ENCODE measurements at places on chromosomes 1 and 21. TPM values are rescaled to one million over a fixed set of nuclear protein-coding genes. Genes with fewer than 3 reads are reported as not detected.

Gene C2CD4D
- 0.22 TPM for total RNA-seq

Gene FCN3
- total RNA-seq: not detected

Gene HAO2
- not detected for total RNA-seq

Gene OR14K1
- total RNA-seq: not detected

GRCh38 chr1:29626726-29627125 is 390.4 kb downstream of the PTPRU start:
- no peak for DNase-seq
- H3K4me3 ChIP-seq: no peak overlapping the region
- H3K36me3 ChIP-seq: no peaks in the 10 kb centered on the region
- H3K27ac ChIP-seq: no peak overlapping the region
- H3K27me3 ChIP-seq: peaks cover 2% of the 10 kb centered on the region

GRCh38 chr1:119797606-119798005 is 13.7 kb downstream of the REG4 start:
- H3K27ac ChIP-seq: no peak overlapping the region
- peaks cover 2% of the 10 kb centered on the region for H3K27me3 ChIP-seq
- H3K4me3 ChIP-seq: no peak overlapping the region
- H3K4me1 ChIP-seq: no peaks in the 10 kb centered on the region
- no peak for DNase-seq

DNA sequence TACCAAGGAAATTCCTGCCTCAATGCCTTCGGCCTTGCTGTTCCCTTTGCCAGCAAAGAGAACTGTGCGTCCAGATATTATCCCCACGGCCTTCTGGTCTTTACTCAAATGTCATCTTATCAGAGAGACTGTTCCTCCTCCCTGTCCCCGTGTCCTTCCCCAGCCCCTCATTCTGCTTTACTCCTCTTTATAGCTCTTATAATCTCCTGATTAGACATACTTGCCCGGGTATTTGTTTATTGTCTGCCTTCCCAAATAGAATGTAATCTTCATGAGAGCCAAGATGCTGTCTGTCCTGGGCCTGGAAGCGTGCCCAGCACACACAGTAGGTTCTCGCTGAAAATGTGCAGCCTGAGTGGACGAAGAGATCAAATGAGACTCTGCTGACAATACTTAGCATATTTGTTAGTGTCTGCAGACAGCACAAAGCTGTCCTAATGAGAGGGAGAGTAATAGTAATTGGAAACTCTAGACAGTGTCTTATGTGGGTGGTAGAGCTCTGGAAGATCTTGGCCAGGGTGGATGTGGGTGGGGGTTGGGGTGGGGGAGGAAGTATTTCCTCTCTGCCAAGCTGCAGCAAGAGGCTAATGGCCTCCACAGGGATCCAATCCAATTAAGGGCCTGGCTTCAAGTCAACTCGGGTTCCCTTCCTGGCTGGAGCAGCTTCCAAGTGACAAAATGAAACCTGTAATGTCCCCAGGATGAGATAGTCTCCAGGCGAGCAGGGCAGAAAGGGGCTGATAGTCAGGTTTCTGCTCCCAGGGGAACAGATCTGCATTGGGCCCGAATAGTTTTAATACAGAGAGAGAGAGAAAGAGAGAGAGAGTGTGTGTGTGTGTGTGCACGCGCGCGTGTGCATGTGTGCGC is 9.5 kb upstream of the CLIC4 start:
- no peak overlapping the region for H3K27ac ChIP-seq
- DNase-seq: peak; percentile 58
- H3K4me1 ChIP-seq: peaks cover 14% of the 10 kb centered on the region
- no peaks in the 10 kb centered on the region for H3K27me3 ChIP-seq
- H3K36me3 ChIP-seq: no peaks in the 10 kb centered on the region

DNA sequence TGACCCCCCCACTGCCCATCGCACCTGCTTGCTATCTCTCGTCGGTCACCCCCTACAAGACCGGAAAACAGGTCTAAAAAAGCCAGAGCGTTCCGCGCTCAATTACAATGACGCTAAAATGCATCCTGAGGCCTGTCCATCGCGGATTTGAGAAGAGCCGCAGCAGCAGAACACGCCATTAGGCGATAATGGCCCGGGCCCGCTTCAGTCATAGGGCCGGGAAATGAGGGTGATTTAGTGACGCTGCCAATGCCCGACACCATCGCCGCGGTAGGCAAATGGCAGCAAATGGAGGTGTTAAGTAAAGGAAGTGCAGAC is 64.1 kb upstream of the SSX2IP start:
- H3K27ac ChIP-seq: no peak overlapping the region
- H3K27me3 ChIP-seq: no peaks in the 10 kb centered on the region
- H3K4me1 ChIP-seq: peaks cover 16% of the 10 kb centered on the region
- no peak overlapping the region for H3K4me3 ChIP-seq
- H3K36me3 ChIP-seq: no peaks in the 10 kb centered on the region
- DNase-seq: no peak

- no peaks in the 10 kb centered on the region for H3K27me3 ChIP-seq
- H3K4me3 ChIP-seq: no peak overlapping the region
- H3K36me3 ChIP-seq: no peaks in the 10 kb centered on the region
- H3K27ac ChIP-seq: no peak overlapping the region
Measured at GRCh38 chr1:228428412-228428811, 11.8 kb upstream of the TRIM17 start.

DNA sequence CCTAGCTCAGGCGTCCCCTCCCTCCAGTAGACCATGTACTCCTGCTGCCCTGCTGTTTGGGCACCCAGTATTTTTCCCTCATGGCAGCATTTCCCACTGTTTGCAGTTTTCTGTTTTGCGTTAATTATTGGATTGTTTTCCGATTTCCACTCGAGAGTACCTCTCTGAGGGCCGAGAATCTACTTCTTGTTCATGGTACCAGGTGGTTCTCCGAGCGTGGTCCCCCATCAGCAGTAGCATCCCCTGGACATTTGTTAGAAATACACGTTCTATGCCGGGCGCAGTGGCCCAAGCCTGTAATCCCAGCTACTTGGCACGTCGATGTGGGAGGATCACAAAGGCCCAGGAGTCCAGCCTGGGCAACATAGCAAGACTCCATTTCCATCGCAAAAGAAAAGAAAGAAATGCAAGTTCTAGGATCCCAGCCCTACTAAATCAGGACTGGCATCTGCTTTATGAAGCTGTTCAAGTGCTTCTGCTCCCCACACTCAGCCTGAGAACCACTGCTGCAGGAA is 690 bp downstream of the RRP1 start:
- peak overlapping the region; percentile 95 for H3K4me3 ChIP-seq
- H3K4me1 ChIP-seq: peaks cover 12% of the 10 kb centered on the region
- no peak for DNase-seq
- peak overlapping the region; percentile 87 for H3K27ac ChIP-seq
- H3K27me3 ChIP-seq: no peaks in the 10 kb centered on the region
- H3K36me3 ChIP-seq: peaks cover 28% of the 10 kb centered on the region

DNA sequence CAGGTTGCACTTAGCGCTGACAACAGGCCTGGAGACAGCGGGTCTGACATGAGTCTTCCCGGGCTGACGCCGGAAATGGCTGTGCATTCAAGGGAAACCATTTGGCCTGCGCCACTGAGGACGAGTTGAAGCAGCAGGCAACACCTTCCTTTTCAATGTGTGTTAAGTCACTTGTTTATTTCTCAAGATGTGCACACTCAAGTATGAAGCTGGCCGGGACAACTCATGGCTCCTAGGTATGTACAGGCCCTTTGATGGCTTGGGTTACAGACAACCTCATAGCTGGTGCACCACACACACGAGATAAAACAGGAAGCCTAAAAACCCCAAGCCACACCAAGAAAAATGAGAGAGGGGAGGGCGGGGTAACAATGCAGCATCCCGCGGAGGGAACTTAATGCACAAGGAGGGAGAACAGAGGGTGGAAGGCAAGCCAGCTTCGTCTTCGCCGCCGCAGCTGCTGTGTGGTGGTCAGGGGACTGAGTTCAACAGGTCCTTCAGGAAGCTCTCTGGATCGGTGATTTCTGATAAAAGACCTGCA is 118.0 kb upstream of the IFFO2 start:
- DNase-seq: peak; percentile 32
- H3K4me1 ChIP-seq: peaks cover 11% of the 10 kb centered on the region
- peaks cover 57% of the 10 kb centered on the region for H3K36me3 ChIP-seq
- H3K4me3 ChIP-seq: no peak overlapping the region
- H3K27me3 ChIP-seq: no peaks in the 10 kb centered on the region

DNA sequence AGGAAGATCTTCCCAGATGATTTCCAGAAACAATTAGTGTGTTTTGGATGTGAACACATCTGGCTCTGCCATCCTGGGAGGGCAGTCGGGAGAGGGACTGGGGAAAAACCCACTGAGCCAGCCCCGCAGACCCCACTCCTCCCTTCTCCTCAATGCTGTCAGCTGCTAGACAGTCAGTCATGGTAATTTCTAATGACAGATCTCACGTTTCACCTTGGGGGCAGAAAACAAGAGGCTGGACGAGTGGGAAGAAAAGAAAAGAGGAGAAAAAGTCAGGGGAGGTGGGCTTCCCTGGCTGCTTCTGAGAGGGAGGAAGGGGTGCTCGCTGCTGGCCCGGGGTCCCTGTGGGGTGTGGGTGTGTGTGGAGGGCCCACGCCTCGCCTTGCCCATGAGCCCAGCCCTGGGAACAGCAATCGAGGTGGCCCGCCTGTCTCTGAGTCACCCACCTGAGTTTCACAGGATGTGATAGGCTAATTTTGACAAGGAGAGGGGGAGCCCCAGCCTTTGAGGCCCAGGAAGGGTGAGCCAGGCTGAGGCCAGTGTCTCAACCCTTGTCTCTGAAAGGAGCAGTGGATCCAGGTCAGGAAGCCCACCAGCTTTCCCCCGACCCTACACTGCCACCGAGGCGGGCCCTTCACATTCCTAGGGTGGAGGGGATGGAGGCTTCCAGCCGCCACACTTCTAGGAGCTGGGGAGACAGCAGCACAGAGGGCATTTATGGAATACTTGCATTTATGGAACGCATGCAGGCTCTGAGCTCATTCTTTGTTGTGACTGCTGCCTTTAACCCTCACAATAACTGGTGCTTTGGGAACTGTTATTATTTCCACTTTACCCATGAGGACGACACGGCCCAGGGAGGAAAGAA is 49.1 kb upstream of the IFNLR1 start:
- H3K27me3 ChIP-seq: no peaks in the 10 kb centered on the region
- H3K4me3 ChIP-seq: no peak overlapping the region
- H3K4me1 ChIP-seq: peaks cover 11% of the 10 kb centered on the region
- no peak overlapping the region for H3K27ac ChIP-seq
- DNase-seq: peak; percentile 5

GRCh38 chr1:201061049-201061448 is 37.5 kb upstream of the KIF21B start:
- no peaks in the 10 kb centered on the region for H3K4me1 ChIP-seq
- no peak overlapping the region for H3K4me3 ChIP-seq
- no peak for DNase-seq
- H3K36me3 ChIP-seq: no peaks in the 10 kb centered on the region

DNA sequence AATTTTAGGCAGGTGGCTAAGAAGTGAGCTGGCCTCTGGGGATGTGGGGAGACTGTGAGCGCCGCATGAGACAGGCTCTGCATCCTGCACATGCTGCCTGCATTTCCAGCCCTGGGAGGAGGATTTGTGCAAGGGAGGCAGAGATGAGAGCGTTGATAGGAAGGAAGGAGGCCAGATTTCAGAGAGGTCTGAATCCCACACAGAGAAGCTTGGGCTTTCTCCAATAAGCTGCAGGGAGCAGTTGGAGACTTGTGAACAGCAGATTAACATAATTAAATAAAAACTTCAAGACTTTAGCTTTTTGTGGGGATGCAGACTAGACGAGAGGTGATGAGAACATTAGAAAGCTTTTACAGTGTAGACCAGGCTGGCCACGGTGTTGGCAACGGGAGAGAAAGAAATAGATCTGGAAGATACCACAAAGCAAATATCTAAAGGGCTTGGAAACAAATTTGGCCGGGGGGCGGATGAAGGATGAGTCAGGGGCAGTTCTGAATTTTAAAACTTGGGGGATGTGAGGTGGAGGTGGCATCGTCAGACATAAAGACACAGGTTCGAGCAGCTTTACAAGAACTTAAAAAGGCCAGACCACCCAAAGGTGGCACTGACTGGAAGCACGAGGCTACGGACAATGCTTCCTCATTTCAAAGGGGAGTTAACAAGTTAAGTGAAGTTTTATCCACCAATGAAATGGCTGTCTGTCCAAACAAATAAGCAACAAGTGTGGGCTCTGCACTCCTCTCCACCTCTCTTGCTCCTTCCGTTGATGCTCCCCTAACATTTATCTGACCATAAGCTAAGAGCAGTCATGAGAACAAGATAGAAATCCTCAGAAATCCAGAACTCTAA is 57.0 kb downstream of the HIVEP3 start:
- H3K4me3 ChIP-seq: peak overlapping the region; percentile 34
- H3K27ac ChIP-seq: peak overlapping the region; percentile 96
- H3K4me1 ChIP-seq: peaks cover 55% of the 10 kb centered on the region

GRCh38 chr1:209742409-209743144 is 13.3 kb upstream of the TRAF3IP3 start:
- peak; percentile 10 for DNase-seq
- H3K4me3 ChIP-seq: no peak overlapping the region
- no peaks in the 10 kb centered on the region for H3K36me3 ChIP-seq
- H3K4me1 ChIP-seq: peaks cover 16% of the 10 kb centered on the region

DNA sequence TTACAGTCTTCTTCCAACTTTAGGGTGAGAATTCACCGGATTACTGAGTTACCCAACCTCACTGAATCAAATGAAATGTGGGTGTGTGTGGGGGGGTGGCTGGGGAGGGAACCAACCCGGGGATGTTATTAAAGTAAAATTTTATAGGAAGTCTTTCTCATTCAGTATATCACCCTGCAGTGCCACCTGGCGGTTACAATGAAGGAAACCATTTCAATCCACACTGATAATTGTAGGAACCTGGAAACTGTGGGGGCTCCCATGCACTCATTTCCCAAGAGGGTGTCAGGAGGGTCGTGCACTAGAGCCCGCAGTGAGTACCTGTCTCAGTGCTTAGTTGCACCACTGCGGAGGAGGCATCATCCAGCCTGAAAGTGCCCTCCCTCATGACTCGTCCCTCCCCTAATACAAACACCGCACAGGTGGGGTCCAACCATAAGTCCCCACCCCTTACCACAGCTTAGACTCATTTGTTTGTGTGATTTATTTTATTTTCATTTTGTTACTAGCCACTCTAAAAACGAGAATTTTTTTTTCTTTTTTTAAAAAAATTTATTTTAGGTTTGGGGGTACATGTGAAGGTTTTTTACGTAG is 29.1 kb upstream of the IGSF5 start:
- H3K4me1 ChIP-seq: no peaks in the 10 kb centered on the region
- no peaks in the 10 kb centered on the region for H3K27me3 ChIP-seq
- no peak overlapping the region for H3K4me3 ChIP-seq
- H3K36me3 ChIP-seq: no peaks in the 10 kb centered on the region
- H3K27ac ChIP-seq: no peak overlapping the region
